Activated effector memory CD4-positive, alpha-beta T cell treated with anti-CD3 and anti-CD28 coated beads, Interleukin-2, amount 50 U/mL, for 16 hours (primary cell): ENCODE measurements at places on chromosomes 12 and 14.
A peak's percentile ranks its signal among the peaks of the same experiment; 100 is the strongest.

DNA sequence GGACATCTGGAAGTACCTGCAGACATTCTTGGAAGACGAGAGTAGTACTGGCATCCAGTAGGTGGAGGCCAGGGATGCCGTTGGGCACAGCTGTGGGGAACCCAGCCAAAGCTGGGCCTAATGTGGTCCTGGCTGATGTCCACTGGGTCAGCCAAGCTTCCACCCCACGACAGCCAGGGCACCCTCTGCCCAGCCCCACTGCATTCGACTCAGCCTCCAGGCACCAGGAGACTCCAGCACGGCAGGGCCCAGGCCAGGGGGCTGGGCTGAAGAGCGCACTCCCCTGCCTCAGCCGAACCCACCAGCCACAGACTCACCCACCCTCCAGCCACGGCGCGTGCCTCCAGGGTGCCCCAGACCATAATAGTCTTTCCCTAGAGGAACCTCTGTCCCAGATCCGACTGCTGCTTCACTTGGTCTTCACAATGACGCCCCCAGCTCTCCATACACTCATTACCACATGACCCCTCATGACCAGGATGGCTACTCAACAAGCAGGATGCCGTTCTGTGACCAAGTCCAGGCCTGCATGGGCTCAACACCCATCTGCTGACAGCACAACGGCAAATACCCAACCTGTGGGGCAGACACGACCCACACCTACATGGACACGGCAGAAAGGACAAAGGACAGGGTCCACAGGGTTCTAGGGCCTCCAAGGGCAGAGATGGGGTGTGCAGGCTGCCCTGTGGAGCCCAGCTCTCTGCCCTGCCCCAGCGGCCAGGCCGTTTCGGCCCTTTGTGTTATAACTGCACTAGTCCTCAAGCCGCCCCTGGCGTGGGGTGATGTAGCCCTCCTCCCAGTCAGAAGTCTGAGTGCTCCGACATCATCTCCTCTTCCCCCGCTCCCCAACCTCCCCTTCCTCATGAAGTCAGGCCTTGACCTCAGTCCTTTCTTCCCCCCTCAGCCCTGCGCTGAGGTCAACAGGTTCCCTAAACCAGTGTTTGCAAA, 22.8 kb downstream of the ITPK1 start:
- no peak for DNase-seq

- no peak for DNase-seq
These were observed 268.5 kb downstream of the FOXG1 start for GRCh38 chr14:29035134-29035533.

DNA sequence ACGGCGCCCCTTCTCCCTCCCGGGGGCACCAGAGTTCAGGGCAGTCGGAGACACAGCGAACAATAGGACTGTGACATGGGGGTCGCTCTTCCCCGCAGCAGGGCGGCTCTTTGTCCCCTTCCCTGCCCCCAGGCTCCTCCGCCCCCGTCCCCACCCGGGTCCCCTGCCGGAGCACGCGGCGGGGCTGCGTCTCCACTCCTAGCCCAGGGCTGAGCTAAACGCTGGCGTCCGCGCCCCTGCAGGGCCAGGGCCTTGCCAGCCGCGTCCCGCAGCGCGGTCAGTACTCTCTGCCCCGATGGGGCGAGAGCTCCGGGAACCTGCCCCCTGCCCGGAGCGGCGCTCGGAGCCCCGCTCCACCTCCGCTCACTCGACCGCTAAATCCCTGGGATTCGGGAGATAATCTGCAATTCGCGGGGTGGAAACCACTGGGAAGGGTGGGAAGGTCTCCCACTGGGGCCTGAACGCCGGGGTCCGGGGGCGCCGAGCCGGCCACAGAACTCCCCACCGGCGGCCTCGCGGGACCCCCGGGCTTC, 825 bp upstream of the CCDC85C start:
- DNase-seq: no peak

- no peak for DNase-seq
These were observed 347.2 kb downstream of the MED13L start for GRCh38 chr12:115930336-115930735.

GRCh38 chr14:24339284-24340151, at the start of gene RIPK3:
RIPK3 (minus strand) TSS chr14:24339991; CDS start chr14:24339826, 165 bp downstream.
- DNase-seq: peak; percentile 90

- no peak for DNase-seq
These were observed 37.7 kb upstream of the CRY1 start for GRCh38 chr12:107130830-107131611.

GRCh38 chr14:94702629-94703028, 67.3 kb downstream of the GSC start:
- DNase-seq: no peak
